ENCODE measurements at places on chromosomes 7 and 10.

DNA sequence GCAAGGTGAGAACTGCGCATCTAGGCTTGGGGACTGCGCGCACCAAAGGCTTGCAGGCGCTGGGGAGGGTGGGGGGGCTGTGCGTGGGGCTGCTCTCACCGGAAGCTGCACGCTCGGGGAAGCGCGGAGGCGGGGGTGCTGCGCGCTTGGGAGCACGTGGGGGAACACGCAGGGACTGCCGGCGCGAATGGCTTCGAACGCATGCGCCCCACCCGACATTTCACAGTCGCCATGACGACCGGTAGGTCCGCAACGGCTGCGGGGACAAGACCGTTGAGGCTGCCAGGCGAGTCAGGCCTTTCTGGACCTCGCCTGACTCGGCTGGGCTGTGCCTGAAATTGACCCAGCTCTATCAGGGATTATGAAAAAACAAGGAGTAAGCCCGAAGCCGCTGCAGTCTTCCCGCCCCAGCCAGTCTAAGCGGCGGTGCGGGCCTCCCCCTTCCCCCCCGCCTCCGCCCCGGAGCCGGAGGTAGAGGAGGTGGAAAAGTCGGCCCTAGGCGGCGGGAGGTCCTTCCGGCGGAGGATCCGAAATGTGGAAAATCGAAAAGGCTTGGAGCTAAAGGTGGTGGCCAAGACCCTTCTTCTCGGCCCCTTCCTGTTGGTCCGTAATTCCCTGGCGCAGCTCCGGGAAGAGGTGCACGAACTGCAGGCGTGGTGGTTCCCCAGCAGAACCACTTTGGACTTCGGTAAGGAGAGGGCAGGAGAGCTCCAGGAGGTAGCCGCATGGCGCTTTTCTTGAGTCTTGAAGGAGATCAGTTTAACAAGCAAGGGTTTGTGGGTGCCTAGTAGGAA, 34.9 kb upstream of the STEAP1 start:
- no peak for DNase-seq

DNA sequence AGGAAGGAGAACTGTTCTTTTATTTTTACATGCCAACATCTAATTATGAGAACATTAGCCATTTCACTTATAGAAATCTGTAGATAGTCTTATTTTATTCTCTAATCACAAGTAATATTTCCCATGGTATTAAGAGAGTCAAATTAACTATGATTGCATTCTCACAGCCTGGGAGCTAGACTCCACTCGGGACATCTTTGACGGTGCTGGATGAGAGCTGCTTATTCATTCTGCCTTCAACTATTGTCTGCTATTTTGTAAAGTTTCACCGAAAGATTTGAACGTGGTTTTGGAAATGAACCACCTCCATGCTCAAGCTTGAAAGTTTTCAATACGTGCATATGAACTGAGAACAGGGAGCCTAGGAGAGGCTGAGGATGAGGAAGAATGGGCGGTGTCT, 264.3 kb upstream of the KLF6 start:
- no peak for DNase-seq

DNA sequence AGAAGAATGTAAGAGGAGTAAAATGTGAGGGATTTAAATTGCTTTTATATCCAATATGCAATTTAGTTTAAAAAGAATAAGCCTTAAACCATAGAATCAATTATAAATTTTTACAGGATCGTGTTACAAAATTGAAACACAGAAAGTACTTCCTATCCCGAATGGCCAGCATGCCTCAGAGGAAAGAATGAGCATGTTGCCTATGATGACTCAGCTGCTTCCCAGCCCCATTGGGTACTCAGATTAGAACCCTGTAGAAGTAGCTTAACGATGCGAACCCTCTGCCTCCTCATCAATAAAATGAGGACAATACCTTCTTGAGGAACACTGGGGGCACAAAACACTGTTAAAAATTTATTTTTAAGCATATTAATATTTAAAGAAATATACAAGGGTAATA, 113.4 kb upstream of the CDK1 start:
- DNase-seq: no peak

DNA sequence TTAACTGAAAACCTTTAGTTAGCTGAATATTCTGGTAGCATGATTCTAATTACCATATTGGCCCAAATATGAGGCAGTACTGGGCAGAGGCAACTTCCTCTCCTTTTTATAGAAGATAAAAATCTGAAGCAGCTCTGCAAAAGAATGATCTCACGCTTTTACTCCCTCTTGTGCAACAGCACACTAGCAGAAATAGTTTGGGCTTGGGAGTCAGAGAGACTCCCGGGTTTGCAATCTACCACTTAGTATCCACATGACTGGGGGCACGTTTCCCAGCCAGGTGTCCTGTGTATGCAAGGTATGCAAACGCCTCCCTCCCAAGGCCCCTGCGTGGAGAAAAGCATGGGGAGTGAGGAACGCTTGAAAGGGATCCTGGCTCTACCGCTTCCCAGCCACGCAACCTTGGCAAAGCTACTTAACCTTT, 47.2 kb upstream of the RHEB start:
- DNase-seq: no peak

- no peak for DNase-seq
These were observed 181.3 kb downstream of the WDR11 start for GRCh38 chr10:121032460-121032859.

All from activated T-helper 9 cell treated with anti-CD3 and anti-CD28 coated beads, Interleukin-2, amount 50 U/mL, for 16 hours (primary cell).